HTR-8/SVneo (cell line): ENCODE measurements at places on chromosomes 4 and X.

DNA sequence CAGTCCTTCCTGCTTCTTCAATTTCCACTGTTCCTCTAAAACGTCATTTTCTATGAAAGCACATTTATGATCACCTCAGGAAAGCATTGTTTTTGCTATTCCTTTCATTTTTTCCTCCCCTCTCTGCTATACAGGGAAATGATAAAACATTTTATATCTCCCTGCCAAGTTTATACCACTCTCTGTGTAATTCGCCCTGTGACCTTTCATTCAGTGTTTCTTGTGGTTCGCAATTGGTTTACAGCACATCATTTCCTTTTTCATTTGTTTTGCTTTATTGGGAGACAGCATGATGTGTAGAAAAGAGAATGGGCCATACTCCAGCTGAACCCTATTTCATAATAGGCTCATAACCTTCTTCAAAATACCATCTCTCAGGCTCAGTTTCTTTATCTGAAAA is 99.9 kb upstream of the RAPGEF2 start:
- DNase-seq, result no peak

GRCh38 chr4:95850161-95850560 is 10.3 kb downstream of the PDHA2 start:
- DNase-seq, result no peak

GRCh38 chrX:130117166-130117565 is 6.9 kb upstream of the ELF4 start:
- no peak for DNase-seq

DNA sequence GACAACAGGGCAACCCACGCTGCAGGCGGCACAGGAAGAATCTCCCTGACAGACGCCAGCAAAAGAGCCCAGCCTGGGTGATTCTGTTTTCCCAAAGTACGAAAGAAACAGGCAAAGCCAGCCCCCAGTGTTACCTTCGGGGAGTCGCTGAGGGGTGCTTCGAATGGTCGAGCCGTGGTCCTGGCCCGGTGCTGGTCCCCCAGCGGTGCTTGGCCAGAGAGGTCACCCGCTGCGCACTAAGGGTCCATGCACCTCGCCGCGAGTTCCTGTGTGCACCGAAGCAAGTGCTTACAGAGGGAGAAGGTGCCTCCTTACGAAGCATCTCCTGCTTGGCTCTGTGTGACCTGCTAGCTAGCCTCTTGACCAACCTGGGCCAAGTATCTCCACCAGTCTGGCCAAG is 77.1 kb downstream of the HMX1 start:
- DNase-seq, result no peak

- no peak for DNase-seq
Measured at GRCh38 chr4:41598580-41598979, 60.6 kb downstream of the LIMCH1 start.

DNA sequence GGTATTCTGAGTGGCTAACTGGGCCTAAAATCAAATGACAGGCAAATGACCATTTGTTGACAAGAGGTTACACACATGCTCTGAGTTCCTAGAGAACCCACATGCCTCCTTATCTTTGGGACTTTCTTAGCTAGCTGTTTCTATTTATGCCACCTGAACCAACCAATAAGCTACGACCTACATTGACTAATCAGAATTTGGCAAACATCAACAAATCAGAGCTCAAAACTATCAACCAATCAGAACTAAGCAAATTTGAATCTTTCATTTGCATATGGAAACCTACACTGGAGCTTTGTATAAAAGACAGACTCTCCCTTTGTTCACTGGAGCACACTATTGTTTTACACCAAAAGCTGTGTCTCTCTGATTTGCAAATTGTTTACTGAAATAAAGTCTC is 192.0 kb downstream of the CXXC4 start:
- no peak for DNase-seq

DNA sequence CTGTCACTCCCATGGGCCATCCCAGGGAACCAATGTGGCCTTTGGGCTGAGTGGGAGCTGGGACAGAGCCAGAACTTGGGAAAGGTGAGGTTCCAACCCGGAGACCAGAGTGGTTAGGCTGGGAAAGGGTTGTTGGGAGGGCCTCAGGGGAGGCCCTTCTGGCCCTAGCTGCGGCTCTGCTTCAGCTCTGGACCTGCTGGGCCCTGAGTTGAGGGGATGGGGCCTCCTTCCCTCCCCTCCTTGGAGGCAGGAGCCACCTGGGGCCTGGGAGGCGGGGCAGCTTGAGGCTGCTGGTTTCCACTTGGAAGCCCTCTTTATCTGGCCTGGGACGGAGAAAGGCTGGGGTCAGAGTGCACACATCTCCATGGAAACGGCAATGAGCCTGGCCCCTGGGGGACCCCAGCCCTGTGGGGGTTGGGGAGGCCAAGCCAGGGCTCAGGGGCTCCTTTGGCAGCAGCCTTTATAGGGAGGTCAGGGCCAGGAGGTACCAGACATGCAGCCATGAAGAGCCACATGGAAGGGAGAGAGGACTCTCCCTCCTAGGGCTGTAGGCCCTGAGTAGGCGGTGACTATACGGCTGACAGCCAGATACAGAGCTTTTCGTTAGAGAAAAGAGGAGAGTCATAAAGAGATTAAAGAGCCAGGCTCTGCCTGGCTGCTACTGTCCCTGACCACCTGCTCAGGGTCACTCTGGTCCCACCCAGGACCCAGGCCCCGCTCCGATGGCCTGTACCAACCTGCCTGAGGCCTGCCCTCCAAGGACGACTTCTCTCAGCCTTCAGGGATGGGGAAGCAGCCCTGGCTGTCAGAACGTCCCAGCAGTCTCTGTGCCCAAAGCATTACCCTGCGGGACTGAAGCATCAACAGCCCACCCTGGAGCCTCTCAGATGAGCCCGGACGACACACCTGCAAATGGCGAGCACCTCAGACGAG is 6.9 kb upstream of the NSD2 start:
- DNase-seq, result no peak

DNA sequence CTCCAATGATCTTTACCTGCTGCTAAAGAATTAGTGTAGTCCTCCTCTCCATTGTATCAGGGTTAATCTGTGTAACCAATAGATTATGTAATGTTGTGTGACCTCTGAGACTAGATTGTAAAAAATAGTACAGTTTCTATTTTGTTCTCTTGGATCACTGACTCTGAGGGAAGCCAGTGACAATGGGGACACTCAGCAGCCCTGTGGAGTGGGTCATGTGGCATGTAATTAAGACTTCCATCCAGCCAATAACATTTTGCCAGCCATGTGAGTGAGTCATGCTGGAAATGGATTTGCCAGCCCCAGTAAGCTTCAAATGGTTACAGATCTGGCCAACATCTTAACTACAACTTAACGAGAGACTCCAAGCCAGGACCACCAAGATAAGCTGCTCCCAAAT is 332.3 kb downstream of the PTTG2 start:
- no peak for DNase-seq

GRCh38 chr4:120443116-120443515 is 376.5 kb upstream of the MAD2L1 start:
- no peak for DNase-seq

- no peak for DNase-seq
Measured at GRCh38 chrX:150848914-150849365, 49.5 kb downstream of the CD99L2 start.

- no peak for DNase-seq
Measured at GRCh38 chrX:155766321-155766720, 114.8 kb upstream of the VAMP7 start.

GRCh38 chr4:98539741-98540140 is 118.7 kb downstream of the TSPAN5 start:
- no peak for DNase-seq

- no peak for DNase-seq
Measured at GRCh38 chr4:71004281-71004851, 10.9 kb downstream of the DCK start.

- no peak for DNase-seq
Measured at GRCh38 chrX:133530960-133531359, 115.7 kb upstream of the GPC4 start.

GRCh38 chrX:49165901-49166881 is 3.6 kb downstream of the MAGIX start:
- no peak for DNase-seq

- no peak for DNase-seq
Measured at GRCh38 chr4:2259541-2260343, 2.2 kb downstream of the MXD4 start.

GRCh38 chrX:17511556-17511955 is 136.6 kb downstream of the NHS start:
- DNase-seq, result no peak

- DNase-seq, result peak; percentile 9
Measured at GRCh38 chr4:44493924-44494323, 45.3 kb upstream of the KCTD8 start.

DNA sequence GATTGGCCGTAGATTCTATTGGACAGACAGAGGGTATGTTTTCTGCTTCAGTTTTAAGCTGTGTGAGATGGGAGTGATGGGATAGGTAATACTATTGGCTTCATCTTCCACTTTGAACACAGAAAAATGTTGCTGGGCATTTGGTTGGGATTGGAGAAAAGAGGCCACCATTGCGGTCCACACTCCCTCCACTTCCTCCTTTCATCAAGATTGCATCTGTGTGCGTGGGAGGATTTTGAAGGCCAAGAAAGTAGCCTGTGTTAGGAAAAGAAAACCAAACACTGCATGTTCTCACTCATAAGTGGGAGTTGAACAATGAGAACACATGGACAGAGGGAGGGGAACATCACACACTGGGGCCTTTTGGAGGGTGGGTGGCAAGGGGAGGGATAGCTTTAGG is 56.4 kb downstream of the EGF start:
- no peak for DNase-seq

DNA sequence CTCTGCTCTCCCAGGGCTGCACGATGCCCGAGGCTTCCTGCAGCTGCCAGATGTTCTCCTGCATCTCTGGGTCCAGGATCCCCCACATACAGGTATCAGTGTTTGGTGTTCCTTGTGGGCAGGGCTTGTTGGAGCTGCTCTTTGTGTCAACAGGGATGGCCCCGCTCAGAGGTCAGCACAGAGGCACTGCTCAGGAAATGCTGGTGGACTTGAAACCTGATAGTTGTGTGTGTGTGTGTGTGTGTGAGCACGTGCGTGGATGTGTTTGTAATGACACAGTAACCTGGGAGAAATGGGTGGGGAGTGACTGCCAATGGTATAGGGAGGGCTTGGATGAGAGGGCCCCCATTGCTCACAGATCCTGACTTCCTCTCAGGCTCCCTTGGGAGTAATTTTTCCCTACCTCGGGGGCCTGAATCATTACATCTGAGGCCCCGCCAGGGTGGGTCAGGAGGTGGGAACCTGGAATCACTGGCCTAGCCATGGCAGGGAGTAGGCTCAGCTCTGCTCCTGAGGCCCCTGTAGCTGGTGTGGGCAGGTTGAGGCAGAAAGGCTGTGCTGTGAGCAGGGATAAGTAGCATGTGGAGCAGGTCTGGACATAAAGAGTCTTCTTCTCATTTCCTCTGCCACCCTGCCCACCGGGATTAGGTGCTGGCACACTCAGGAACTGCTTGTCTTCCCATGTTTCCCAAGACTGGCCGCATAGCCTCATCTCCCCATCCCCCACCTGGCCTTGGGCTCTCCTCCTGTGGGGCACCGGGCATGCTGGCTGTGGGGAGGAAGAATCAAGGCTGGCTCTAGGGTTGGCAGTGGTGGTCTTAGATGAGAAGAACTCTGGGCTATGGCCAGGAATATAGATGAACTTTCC is 2.5 kb upstream of the EFNB1 start:
- DNase-seq, result no peak

GRCh38 chrX:5632887-5633286 is 595.8 kb downstream of the NLGN4X start:
- no peak for DNase-seq

GRCh38 chr4:87304745-87305432 is 17.8 kb downstream of the HSD17B13 start:
- peak; percentile 21 for DNase-seq

- DNase-seq, result no peak
Measured at GRCh38 chr4:78661921-78662521, 110.5 kb downstream of the ANXA3 start.

- DNase-seq, result peak; percentile 56
Measured at GRCh38 chrX:3548765-3549391, 164.6 kb downstream of the PRKX start.

DNA sequence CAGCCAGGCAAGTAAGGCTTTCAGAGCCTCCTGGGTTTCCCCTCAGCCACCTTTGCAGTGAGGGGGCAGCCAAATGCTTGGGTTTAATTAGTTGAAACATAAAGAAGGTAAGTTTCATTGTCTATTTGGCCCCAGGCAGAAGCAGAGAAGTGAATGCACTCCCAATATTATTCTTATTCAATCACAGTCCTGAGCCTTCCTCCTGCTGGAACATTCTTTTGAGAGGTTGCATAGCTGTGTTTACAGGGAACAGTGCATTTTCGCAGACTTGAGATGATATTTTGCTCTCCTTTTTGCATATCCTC is 13.9 kb downstream of the SLC2A9 start:
- DNase-seq, result no peak

- no peak for DNase-seq
Measured at GRCh38 chrX:13190051-13190450, 129.8 kb downstream of the ATXN3L start.

DNA sequence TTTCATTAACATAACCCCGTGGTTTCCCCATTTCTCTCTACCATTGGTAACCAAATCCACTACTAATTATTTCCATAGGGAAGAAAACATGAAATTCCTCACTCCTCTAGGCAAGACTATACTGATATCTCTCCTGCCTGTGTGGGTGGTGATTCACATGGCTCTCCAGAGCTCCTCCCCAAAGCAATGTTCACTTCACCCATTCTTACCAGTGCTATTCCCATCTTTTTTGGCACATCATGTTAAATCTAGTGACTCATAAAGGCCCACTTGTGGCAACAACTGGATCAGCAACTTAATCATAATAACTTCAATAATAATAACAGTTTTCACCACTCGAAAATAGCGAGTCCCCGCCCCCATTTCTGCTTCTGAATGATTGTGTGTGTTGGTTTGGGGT is 6.1 kb upstream of the HCCS start:
- DNase-seq, result no peak

GRCh38 chrX:45716750-45717149 is 516.1 kb upstream of the DIPK2B start:
- no peak for DNase-seq

GRCh38 chrX:3787856-3788255 is 74.4 kb upstream of the PRKX start:
- no peak for DNase-seq

GRCh38 chr4:12447451-12447850 is 1018.8 kb upstream of the HS3ST1 start:
- DNase-seq, result no peak

- peak; percentile 50 for DNase-seq
Measured at GRCh38 chr4:89111833-89112563, 665 bp downstream of the TIGD2 start.

DNA sequence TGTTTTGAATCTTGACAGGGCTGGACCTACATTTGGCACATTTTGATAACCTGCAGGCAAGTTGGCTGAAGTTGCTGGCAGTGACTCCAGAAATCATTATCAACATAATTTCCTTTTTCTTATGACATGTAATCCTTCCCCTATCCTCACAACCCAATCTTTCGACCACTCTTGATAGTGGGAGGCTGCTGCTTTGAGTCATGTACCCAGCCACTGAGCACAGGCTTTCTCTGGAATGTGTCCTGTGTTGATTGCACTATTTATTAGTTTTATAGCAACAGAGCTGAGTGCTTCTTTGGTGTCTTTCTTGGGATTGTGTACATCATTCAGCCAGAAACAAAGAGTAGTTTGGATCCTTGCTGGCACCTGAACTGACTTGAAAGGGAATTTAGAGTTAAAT is 183.1 kb upstream of the LEF1 start:
- no peak for DNase-seq
